Transverse colon (tissue), 4 donors: ENCODE measurements at places on chromosomes 2 and 18.

GRCh38 chr2:42722320-42723190, 41.4 kb downstream of the OXER1 start:
- peak; percentile 13 for DNase-seq

- peak; percentile 73 for DNase-seq
Measured at GRCh38 chr18:48007955-48008701, 77.7 kb upstream of the SMAD2 start.

- peak; percentile 34 for DNase-seq
Measured at GRCh38 chr2:198494931-198495330, 690.5 kb downstream of the PLCL1 start.

DNA sequence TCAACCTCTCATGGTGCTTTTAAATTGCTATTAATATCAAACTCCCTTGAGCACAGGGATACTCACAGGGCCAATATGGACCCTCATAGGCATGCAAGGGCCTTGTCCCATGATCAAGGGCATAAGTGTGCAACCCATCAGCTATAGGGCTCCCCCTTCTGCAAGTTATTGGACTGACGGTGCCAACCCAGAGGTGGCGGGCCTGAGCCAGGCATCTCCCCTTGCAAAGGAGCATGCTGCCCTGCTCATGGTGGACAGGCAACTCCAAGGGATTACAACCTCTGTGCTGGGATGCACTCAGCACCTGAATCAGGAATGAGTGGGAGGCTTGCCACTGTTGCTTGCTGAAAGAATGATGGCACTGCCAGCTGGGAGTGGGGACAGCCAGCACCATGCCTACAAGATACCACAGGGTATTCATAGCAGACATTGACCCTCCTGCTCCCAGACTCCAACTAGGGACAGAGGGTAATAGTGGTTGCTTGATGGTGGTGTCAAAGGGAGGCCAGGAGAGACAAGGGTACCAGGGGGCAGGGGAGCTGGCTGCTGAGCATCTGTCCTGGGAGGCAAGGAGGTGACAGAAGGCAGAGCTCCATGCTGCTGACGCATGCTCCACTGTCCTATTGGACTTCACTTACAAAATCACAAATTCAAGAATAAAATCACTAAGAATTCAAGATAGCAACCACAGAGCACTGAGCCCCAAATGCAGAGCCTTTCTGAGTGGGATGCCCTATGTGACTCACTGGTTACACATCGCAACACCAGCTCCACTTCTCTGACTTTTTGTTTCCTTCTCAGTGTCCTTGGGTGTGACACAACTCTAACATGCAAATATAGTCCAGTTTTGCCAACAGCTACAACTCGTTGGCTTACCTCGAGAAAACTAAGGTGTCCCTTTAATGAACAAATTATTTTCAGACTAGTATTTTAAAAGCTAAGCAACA, 157.1 kb upstream of the CCDC150 start:
- no peak for DNase-seq

DNA sequence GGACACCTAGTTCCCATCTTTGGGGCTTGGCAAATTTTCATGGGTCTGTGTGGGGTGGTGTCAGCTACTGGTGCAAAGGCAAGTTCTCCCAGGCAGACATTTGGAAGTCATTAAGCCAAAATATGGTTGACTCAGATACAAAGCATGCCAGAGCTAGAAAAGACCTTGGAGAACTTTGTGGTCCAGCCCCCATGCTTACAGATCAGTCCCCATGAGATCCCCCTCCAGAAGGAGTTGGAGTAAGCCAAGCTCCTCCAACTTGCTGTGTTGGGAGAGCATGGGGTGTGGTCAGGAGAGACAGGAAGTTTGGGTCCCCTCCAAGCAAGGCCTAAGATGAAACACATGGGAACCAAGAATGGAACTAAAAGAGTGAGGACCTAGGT, 224.5 kb downstream of the CYP26B1 start:
- DNase-seq: no peak

DNA sequence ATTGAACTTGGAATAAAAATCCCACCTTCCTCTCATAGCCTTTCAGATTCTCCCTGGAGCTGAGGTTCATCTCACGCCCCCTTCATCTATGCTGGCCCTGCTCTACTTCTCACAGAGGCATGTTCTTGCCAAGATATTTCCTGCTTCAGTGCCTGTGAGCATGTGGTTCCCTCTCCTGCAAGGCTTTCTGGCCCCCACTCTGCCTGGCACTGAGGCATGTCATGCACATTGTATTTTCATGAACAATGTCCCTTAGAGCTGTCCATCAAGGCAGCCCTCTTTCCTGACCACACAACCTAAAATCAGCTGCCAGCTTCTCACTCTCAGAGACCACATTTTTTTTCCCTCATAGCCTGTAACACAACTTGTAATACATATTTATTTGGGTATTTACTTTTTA, 18.0 kb upstream of the HK2 start:
- no peak for DNase-seq

- DNase-seq: no peak
Measured at GRCh38 chr2:235492850-235493344, 946 bp upstream of the AGAP1 start.

- DNase-seq: no peak
Measured at GRCh38 chr2:237306083-237306786, 107.7 kb downstream of the COL6A3 start.
